ENCODE measurements at places on chromosomes 1 and 21.

DNA sequence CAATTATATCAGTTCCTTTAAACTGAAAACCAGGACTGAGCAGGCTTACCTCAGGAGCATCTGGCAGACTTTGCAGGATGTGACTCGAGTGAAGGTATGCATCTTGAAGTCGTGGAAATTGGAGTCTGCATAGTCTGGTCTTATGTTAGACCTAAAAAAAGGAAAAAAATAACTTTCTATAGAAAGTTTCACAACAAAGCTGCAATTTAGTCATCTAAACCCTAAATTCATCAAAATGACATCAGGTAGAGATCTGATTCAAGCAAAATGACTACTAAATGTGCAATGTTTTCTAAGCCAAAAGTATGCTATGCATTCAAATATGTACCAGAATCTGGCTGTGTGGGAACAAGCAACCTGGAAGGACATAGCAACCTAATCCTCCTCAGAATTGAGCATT lies 260.1 kb downstream of the VAV3 start:
- no peak for DNase-seq

- no peak for DNase-seq
These were observed 2.1 kb downstream of the ELK4 start for GRCh38 chr1:205629751-205630150.

GRCh38 chr1:17597651-17598050 lies 58.2 kb downstream of the ARHGEF10L start:
- no peak for DNase-seq

DNA sequence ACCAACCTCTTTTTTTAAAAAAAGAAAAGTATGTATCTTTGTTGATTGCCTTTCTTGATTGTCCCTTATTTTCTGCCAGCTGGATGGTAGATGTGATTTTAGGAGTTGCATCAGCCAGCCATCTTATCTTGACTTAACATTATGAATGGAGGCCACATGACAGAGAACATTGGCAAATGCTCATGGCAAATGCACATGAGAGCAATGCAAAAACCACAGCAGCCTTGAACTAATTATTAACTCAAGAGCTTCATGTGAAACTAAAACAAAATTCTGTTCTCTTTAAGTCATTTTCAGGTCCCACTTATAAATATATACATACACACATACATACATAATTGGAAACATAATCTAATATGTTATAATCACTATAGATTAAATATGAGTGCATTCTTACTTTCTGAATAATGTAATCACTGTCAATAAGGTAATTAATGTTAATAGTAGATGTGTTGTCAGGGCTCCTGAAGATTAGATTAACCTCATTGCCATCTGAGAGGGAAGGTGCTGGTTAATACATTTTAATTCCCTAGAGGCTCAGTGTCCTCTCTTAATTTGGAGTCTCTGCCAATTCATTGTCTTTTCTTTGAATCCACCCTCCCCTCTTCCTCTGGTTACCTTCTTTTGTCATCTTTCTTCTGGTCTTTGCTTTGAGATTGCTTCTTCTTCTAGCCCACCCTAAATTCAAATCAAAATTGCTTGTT lies 962.2 kb downstream of the ADGRL2 start:
- no peak for DNase-seq

DNA sequence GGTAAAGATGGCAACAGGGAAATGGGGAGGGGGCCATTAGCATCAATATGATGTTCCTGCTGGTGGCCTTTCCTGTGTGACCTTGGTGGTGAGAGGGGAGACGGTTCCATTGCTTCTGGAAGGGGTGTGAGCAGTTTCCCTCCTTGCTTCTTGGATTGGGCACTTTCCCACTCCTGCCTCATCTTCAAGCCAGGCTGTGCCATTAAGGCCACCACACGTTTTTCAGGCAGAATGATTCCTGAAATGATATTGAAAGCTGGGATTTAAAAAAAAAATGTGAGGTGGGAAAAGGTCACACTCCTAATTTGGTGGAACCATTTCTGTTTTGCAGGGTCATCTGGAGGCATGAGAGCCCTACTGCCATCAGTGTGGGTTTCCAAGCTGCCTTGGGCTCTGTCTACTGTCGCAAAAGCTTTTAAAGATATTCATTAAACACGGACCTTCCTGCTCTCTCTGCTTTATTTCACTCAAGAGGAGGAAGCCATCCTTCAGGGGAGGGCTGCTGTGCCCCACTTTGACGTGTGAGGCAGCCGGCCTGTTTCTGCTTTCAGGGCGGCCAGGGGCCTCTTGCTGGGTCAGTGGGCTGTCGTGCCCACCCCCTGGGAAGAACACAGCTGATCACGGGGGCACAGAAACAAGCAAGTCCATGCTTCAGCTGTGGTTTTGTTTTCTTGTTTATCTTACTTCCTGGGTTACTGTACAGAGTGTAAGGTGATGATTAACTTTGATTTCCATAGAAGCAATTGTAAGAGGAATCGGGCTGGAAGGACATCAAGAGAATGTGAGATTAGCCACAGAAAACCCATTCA lies 8.0 kb downstream of the RIIAD1 start:
- DNase-seq: no peak

DNA sequence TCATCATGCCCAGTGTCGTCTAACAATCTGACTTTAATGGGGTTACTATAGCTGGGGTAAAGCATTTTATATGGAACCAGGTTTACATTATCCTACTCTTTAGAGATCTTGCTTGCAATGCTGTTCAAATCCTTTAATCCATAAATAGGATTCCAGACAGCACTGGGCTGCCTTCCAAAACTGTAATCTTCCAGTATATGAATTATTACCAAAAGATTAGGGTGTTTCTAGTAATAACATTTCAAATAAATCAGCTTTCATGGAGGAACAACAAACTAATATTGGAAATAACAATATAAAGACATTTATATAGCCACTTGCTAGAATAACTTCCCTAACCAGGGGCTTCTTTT lies 88.6 kb upstream of the PLXNA2 start:
- no peak for DNase-seq

DNA sequence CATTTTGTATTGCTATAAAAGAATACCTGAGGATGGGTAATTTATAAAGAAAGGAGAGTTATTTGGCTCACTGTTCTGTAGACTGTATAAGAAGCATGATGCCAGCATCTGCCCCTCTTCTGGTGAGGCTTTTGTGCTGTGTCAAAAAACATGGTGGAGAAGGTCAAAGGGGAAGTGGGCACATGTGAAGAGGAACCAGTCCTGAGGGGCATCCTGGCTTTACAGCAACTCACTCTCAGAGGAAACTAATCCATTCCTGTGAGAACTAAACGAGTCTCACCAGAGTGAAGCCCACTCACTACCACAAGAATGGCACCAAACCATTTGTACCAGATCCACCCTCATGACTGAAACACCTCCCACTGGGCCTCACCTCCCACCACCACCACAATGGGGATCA lies 18.8 kb upstream of the SELP start:
- no peak for DNase-seq

- DNase-seq: no peak
These were observed 296.0 kb downstream of the PTPRU start for GRCh38 chr1:29532285-29532684.

DNA sequence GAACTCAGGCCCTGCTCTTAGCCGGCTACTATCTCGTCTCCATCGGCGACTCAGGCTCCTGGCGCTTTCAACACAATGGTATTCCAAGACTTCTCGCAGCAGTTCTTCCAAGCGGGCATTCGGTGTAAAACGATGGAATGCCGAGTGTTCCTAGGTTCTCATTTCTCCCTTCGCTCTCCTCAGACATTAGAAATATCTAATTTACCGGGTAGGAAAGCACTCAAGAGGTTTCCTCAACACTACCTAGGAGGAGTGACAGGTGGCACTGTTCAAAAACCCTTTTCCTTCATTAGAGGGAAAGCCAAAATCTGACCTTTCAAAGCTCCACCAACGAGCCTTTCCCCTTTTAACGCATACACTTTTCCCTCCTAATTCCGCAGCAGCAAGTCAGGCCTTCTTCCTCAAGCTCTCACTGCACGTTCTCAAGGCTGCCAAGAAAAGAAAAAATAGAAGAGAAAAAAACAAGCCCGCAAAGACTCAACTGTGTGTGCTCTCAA lies 601 bp downstream of the UBE2G2 start:
- no peak for DNase-seq

- DNase-seq: no peak
These were observed 162.5 kb downstream of the ROR1 start for GRCh38 chr1:63936276-63936675.

- DNase-seq: no peak
These were observed 1.2 kb upstream of the LIN9 start for GRCh38 chr1:226310245-226310540.

DNA sequence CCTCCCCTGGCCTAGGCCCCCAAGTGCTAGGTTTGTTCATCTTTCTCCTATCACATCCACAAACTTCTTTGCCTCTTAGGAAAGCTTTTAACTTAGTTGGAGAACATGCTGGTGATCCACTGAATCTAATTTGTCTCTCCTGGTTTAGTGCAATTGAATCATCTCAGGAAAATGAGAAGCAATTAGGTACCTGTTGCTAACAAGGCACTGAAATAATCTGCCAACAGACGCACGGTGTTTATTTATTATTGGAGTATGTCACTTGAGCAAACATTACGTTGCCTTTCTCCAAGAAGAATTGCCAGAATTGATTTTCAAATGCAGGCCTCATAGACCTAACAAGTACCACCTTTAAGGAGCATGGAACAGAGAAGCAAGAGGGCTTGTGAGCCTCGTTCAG lies 309.4 kb downstream of the NFIA start:
- DNase-seq: no peak

Measured in stimulated activated effector memory CD8-positive, alpha-beta T cell treated with anti-CD3 and anti-CD28 coated beads, Interleukin-12 subunit alpha, Interleukin-12 subunit beta, amount 100 ng/mL, for 72 hours (primary cell).